Smooth muscle cell of bladder (primary cell): ENCODE measurements at places on chromosomes 13 and 19. TPM values are rescaled to one million over a fixed set of nuclear protein-coding genes. Genes with fewer than 3 reads are reported as not detected.

The ZNF527 gene
- total RNA-seq = 4.1 TPM in 2 replicates

The OR7D2 gene
- not detected in 2 replicates for total RNA-seq

The CDC16 gene
- 36.1 and 41.2 TPM in 2 replicates for total RNA-seq

The NBEA gene
- total RNA-seq = 4.1 and 5.9 TPM in 2 replicates

The NKPD1 gene
- total RNA-seq = 0.14 and 0.18 TPM in 2 replicates

The FZR1 gene
- 23.9 and 24.2 TPM in 2 replicates for total RNA-seq
